ENCODE measurements at places on chromosomes 13 and 19.

DNA sequence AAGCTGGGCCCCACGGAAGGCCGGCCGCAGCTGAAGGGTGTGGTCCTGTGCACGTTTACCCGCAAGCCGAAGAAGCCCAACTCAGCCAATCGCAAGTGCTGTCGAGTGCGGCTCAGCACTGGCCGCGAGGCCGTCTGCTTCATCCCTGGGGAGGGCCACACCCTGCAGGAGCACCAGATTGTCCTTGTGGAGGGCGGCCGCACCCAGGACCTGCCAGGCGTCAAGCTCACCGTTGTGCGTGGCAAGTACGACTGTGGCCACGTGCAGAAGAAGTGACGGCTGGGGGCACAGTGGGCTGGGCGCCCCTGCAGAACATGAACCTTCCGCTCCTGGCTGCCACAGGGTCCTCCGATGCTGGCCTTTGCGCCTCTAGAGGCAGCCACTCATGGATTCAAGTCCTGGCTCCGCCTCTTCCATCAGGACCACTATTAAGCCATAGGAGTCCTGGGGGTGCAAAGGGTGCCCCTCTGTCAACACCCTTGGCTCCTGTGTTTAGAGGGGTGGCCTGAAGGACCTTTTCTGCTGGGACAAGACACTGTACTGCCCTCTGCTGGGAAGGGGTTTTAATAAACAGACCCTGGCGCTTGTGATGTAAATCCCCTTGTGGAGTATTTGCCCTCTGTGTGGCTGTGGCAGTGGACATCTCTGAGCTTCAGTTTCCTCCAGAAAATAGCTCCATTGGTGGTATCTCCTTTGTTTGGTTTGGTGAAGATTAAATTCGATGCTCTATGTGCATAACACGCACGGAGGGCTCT is 1.9 kb downstream of the MRPS12 start:
- peak; percentile 36 for DNase-seq

DNA sequence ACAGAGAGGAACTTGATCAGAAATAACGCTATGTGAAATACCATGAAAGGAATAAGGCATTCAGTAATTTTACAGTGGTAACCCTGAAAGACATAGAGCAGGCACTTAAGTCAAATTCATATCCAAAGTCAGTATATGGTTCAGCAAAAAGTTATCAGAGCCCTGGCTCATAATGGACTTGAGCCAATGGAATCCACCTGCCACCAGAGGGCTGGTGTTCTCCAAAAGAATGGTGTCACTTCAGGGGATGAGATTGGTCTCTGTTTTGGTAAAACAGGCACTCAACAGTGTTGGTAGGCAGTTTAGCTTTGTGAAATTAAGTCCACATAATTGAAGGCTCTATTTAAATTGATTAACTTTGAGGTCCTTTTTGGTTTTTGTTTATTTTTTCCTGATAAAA is 93.9 kb downstream of the LIG4 start:
- DNase-seq, result no peak

GRCh38 chr19:42177686-42178019 is 39.8 kb downstream of the DEDD2 start:
- no peak for DNase-seq

DNA sequence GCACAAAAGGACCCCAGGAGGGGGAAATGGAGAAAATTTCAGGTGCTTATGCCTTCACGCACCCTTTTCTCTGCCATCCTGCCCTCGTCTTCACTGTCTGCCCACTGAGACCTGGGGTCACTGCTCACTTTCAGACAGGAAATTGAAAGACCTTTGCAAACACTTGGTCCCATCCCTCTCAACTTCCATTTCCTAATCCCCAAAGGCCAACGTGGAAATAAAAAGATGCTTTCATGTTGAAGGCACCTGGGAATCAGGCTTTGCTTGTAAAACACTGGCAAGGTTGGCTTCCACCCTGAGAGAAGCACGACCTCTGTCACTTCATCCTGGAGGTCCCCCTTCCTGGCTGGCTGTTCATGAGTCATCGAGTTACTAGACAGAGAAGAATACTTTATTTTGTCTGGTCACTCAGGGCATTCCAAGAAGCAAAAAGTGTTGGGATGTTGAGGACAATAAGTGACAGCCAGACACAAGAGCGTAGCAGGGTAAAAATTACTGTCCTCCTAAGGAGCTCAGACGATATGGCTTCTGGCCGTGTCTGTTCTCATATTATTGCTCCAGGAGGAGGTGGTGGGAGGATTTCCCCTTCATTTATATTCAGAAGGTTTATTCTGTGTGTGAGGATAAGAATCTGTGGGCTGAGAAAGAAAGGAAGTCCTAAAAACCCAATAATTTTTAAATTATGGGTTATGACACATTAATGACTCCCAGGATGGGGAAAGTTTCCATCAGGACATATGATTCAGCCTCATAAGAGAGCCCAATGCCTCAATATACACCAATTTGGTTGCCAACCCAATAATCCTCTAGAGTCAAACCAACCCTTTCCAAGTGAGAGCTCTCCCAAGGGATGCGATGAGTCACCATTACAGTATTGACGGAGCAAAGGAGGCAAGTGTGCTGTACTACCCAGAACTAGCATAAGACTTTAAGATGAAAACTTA is 409.0 kb downstream of the COG6 start:
- DNase-seq, result no peak

- no peak for DNase-seq
Measured at GRCh38 chr13:35649162-35649561, 172.7 kb upstream of the MAB21L1 start.

GRCh38 chr19:13699786-13700185 is 64.5 kb upstream of the MRI1 start:
- no peak for DNase-seq

GRCh38 chr19:32257326-32258073 is 87.9 kb upstream of the ZNF507 start:
- no peak for DNase-seq

- DNase-seq, result no peak
Measured at GRCh38 chr13:80707000-80707983, 366.4 kb upstream of the SPRY2 start.

GRCh38 chr13:45341799-45342500 is 967 bp upstream of the TPT1 start:
- peak; percentile 68 for DNase-seq

- no peak for DNase-seq
Measured at GRCh38 chr13:35727881-35728280, 251.4 kb upstream of the MAB21L1 start.

DNA sequence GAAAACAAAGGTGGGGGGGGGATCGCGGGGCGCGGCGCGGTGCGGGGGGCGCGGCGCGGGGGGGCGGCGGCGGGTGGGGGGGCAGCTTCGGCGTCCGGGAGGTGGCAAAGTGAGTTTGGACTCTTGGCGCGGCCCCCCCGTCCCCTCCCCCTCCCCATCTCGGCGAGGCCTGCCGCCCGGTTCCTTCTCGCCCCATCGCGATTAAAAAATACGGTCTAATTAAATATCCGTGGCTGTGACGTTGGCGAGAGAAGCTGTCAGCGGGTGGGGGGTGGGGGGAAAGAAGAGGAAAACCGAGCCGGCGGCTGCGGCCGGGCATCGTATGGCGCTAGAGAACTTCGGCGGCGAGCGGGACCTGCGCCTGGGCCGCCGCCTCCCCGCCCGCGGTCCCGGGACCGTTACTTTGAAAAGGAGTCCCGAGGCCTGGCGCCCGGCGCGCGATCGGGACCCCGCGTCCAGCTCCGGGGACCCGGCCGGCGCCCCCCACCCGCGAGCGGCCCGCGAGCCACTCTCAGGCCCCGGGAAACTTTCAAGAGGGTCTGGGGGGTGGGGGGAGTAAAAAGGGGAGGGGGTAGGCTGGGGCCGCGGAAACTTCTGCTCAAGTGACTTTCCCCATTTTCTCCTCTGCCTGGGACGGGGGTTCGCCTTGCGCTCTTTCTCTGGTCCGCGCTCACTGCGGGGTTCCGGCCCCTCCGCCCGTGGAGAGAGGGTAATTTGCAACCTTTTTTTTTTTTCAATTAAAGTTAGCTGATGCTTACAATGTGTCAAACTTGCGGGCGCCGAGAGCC is 146.3 kb upstream of the ZNF536 start:
- DNase-seq, result no peak

All from SW480 (cell line).